ENCODE measurements at places on chromosomes 12 and 14.

- DNase-seq = no peak
These were observed 25.6 kb downstream of the TCTN1 start for GRCh38 chr12:110639336-110640141.

- DNase-seq = no peak
These were observed 45.5 kb downstream of the KTN1 start for GRCh38 chr14:55625481-55625880.

GRCh38 chr12:62351326-62351725 lies 91.1 kb downstream of the USP15 start:
- DNase-seq = no peak

DNA sequence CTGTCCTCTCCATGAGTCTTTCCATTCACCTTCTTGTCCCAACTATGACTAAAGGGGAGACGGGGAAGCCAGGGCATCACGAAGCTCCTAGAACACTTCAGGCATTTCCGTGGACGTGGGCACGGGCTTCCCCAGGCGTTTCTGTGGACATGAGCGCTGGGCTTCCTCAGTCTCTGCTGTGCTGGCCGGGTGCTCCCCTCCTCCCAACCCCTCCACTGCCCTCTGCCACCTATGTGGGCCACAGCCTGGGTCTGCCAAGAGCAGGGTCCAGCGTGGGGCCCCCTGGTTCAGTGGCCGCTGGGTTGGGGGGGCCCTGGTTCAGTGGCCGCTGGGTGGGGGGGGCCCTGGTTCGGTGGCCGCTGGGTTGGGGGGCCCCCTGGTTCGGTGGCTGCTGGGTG lies 14.8 kb downstream of the HIP1R start:
- DNase-seq = no peak

DNA sequence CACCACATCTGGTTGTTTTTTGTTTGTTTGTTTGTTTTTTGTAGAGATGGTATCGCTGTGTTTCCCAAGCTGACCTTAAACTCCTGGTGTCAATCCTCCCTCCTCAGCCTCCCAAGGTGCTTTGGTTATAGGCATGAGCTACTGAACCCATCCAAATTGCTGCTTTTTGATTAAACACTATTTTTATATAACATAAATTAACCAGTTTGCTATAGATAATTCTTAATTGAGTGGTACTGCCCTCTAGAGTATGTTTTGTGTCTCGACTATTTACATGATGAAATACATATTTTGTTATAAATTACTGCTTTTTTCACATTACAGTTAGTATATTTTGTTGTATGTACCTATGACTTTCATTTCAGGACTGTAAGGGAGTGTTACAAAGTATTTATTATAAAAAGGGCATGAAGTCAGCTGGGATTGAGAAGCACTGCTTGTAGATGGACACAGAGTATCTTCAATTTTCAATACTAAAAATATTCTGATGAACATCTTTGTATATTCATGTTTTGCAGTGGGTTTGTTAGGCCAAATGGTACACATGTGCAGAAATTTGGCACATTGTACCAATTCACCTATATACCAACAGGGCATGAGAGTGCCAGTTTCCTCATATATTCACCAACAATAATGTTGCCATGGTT lies 14.9 kb upstream of the SCAF11 start:
- no peak for DNase-seq

- no peak for DNase-seq
These were observed 237.6 kb upstream of the CRY1 start for GRCh38 chr12:107330831-107331431.

DNA sequence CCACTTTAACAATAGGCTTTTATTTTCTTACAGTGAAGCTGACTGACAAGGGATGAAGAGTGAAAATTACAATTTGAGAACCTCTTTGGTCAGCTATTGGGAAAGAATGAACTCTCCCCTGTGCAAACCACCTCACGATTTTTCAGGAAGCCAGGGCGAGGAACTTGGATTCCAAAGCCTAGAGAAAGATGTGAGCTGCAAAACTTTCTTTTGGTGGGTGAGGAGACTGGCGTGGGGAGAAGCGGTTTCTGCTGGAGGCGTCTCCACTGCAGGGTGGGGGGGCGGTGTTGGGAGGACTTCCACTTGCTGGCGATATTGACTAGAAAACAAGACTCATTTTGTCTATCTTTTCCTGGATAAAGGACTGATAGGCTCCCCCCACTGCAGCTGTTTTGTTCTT lies 59.3 kb upstream of the VRK1 start:
- no peak for DNase-seq

DNA sequence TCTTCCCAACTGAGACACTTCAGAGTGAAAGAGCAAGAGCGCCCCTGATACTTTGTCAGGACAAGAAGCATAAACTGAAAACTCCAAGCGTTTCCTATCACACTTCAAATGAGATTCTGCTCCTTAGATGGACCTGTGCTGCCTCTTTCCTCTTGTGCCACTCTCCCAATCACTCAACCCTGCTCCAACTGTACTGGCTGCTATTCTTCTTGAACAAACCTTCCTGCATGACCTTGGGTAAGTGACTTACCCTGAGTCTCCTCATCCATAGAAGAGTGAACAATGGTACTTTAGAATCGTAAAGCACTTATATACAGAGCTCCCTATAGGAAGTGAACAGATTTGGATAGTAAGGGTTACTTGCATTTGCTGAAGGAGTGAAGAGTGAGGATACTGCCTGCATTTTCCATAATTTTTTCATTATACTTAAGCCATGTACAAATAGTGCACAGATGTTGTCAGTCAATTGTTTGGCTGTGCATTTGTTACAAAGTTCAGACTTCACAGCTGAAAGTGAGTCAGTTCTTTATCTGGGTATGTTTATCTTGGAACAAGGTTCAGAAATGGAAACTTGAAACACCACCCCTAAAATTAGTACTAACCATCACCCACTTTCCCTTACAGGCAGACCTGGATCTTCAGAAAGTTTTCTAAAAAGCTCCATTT lies 10.8 kb downstream of the MTERF2 start:
- no peak for DNase-seq

GRCh38 chr14:103164779-103165178 lies 41.5 kb downstream of the TNFAIP2 start:
- DNase-seq = no peak

DNA sequence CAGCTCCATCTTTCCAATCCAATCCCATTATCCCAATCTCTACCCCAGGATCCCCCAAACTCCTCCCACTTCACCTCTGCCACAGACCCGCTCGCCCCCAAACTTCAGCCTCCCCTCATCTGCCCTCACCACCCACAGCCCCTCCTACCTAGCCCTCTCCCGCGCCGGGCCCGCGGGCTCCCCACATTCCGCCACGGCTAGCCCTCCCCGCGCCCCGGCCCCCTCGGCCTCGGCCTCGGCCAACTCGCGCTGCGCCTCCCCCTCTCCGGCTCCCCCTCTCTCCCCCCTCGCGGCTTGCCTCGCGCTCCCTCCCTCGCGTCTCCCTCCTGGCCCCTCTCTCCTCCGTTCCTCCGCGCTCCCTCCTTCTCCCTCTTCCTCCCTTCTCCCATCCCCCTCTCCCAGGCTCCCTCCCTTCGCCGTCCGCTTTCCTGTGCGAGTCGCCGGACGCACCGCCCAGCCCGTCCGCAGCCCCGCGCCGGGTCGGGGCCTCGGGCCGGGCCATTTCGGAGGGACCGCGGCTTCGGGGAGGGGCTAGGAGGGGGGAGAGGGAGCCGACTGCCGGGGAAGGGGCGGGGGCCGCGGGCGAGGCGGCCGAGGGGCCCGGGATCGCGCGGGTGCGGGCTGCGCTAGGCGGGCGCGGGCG lies at the start of gene ATN1:
ATN1 (plus strand) TSS at position 581 of the 643 bp plus-strand sequence. CDS start 6,043 bp downstream, outside the sequence.
- DNase-seq = no peak

DNA sequence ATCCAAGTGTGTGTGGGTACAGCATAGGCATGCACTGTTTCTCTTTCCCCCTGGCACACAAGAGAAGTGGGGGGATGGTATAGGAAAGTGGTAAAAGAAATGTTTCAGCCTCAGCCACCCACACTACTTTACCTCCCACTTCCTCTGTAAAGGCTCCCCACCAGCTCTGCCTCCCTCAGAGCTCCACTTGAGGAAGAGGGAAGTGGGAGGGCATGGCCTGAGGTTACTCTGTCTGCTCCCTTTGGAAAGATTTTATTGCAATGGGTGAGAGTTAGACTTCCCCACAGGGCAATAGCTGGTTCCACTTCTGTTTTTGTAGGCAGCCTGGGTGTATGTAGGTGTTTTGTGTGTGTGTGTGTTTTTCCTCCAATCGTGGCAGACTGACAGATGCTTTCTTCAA lies 145.3 kb downstream of the SSPN start:
- DNase-seq = no peak

DNA sequence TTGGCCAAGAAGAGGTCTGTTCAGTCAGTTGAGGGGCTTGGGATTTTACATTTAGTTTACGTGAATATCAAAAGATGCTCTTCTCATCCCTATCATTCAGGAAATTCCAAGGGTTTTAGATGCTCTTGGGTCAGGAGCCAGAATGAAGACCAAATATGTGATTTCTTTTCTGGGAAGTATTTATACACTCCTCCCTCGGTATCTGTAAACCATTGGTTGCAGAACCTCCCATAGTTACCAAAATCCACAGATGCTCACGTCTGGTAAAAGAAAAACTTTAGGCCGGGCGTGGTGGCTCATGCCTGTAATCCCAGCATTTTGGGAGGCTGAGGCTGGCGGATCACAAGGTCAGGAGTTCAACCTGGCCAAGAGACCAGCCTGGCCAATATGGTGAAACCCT lies 75.9 kb downstream of the TNFAIP2 start:
- no peak for DNase-seq

DNA sequence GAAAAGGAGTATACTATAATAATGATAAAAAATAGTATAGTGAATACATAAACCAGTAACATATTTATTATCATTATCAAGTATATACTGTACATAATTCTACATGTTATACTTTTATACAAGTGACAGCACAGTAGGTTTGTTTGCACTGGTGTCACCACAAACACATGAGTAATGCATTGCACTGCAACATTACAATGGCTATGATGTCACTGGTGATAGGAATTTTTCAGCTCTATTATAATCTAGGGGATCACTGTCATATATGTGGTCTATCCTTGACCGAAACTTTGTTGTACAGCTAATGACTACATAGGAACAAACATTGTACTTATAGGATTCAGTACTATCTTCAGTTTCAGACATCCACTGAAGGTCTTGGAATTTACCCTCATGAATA lies 165.8 kb upstream of the SYT1 start:
- no peak for DNase-seq

DNA sequence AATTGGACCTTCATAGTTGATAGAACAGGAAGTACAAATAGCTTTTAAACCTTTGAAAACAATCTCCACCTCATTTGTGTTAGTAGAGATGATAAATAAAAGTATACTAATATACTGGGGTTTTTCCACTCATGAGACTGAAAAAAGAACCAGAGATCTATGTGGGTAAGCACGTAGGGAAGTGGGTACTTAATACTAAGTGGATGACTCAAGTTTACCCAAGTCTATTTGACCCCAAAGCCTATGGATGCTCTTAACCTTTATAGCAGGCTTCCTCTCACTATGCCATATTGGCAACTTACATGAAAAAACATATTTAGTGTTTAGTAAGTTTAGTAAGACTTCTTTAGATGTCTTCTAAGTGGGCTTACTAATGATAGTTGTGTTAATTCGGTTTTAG lies 49.2 kb upstream of the CHPT1 start:
- no peak for DNase-seq

- DNase-seq = no peak
These were observed 24.9 kb upstream of the FUT8 start for GRCh38 chr14:65387628-65388027.

All from activated effector memory CD4-positive, alpha-beta T cell treated with Interleukin-2 at 50 U/mL for 16 hours (primary cell).